ENCODE measurements at places on chromosomes 16 and 17.

DNA sequence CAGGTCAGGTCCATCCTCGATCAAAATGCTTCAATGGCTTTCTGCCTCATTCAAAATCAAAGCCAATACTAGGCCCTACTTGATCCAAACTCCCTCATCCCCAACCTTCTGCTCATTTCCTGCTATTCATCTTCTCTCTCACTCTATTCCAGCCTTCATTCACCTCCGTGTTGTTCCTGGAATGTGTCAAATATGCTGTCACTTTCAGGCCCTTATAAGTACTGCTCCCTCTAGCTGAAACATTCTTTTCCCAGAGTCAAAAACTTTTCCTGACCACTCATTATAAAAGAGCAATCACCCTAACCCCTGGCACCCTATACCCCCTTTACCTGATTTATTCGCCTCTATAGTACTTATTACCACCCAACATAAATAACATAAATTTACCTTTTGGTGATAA is 303.7 kb upstream of the PMFBP1 start:
- no peak for DNase-seq

- no peak for DNase-seq
Measured at GRCh38 chr17:32297424-32297823, 31.8 kb downstream of the RHBDL3 start.

DNA sequence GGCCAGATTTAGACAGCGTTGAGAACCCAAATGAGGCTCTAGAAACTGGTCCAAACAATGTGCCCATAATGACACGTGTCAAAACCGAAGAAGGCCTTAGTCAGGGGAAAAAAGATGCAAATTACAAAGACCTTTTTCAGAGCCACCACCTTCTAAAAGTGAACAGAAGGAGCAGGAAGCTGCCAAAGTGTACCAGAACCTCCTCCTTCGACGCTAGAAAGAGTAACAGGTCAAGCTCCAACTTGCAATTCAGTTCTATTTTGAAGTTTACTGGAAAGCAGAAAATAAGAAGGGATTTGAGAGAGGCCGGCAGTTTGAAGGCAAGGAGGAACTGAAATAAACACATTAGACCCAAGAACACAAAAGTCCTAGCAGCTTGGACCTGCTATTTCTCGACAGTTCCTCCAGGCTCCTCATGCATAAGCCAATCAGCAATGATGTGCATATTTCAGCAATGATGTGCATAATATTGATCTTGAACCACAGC is 61.8 kb downstream of the XYLT1 start:
- no peak for DNase-seq

GRCh38 chr16:85715169-85716021 is 26.6 kb upstream of the GINS2 start:
- DNase-seq = no peak

GRCh38 chr17:80782536-80783427 is 208.9 kb upstream of the CHMP6 start:
- DNase-seq = no peak

DNA sequence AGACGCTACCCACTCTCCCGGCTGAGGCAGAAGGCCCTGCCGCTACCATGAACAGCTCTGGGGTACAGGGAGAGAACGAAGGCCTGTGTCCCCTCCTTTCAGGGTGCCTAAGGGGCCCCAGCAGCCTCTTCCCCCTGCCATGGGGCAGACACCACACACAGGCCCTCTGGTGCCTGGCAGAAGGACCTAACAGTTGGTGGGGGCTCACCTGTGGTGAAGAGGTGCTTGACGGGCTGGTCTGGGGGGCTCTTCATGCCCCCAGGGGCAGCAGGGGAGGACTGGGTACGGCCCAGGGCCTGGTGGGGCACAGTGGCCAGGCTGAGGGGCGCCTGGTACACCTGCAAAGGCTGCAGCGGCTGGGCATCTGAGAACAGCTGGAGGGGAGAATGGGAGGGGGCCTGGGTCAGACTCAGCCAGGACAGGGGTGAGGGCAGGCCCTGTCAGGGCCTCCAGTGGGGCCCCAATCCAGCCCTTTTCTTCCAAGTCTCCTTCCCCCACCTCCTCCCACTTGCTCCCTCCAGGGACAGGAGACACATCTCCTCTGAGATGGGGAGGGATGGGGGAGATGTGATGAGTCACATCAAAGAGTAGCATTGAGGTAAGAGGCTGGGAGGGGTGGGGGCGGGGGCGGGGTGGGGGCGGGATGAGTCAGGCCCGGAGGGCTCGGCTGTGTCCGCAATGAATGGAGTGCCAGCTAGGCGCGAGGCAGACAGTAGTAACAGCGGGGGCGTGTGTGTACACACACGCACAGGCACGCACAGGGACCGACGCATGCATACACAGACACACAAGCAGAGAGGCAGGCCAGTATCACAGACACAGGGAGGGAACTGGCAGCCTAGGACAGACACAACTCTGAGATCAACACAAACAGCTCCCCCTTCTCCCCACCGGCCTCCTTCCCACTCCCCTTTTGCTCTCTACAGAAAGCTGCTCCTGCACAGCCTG is 16.1 kb downstream of the G6PC3 start:
- no peak for DNase-seq

Data from stimulated activated CD8-positive, alpha-beta memory T cell treated with anti-CD3 and anti-CD28 coated beads, Interleukin-7, amount 100 ng/mL, for 1 hour (primary cell).